ENCODE measurements at places on chromosomes 4 and X.

DNA sequence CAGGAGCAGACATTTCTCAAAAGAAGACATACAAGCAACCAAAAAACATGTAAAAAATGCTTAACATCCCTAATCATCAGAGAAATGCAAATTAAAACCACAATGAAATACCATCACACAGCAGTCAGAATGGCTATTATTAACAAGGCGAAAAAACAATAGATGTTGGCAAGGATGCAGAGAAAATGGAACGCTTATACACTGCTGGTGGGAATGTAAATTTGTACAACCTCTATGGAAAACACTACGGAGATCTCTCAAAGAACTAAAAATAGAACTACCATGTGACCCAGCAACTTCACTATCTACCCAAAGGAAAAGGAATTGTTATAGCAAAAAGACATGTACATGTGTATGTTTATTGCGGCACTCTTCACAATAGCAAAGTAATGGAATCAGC lies 71.5 kb downstream of the PPP4R3C start:
- peak; percentile 63 for DNase-seq

GRCh38 chrX:115952417-115953092 lies 218.0 kb upstream of the AGTR2 start:
- no peak for DNase-seq

DNA sequence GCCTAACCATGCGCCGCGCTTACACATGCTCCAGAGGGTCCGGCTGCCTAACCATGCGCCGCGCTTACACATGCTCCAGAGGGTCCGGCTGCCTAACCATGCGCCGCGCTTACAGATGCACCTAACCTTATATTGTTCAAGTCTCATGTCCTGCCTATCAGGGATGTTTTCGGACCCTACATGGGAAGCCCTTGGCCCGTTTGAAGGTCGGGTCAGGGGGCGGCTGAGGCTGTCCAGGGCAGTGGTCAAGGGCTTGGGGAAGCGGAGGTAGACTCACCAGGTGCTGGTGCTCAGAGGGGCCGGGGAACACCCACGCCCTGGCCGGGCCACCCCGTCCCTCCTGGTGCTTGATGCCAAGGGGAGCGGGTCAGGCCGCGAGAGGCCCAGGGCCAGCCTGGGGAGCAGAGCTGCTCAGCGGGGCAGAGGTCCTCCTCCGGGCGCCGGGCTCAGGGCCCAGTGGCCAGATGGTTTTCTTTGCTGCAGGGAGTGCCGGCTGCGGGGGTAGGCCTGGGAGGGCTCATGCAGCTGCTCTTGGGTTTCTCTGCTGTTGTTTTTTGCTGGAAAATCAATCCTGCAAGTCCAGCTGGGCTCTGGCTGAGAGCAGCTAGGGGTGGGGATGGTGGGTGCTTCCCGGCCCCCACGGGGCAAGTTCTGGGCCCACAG lies 35.4 kb upstream of the SPON2 start:
- no peak for DNase-seq

DNA sequence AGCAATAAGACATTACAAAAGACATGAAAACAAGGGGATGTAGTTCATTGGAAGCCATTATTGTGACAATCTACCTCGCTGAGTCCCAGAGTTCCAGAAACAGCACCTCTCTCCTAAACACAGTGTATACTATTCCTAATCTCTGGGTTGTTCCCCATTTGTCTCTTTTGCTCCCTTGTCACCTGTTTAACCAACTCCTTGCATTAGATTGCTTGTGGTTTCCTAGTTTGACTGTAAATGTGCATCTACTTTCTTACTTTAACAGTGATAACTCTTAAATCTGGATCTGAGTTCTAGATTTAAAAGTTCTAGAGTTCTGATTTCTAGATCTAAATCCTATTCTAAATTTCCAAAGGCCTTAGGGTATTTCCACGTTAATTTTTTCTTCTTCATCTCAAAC lies 71.6 kb upstream of the TET2 start:
- DNase-seq, result no peak

GRCh38 chr4:158998624-158999023 lies 104.3 kb upstream of the RAPGEF2 start:
- no peak for DNase-seq

DNA sequence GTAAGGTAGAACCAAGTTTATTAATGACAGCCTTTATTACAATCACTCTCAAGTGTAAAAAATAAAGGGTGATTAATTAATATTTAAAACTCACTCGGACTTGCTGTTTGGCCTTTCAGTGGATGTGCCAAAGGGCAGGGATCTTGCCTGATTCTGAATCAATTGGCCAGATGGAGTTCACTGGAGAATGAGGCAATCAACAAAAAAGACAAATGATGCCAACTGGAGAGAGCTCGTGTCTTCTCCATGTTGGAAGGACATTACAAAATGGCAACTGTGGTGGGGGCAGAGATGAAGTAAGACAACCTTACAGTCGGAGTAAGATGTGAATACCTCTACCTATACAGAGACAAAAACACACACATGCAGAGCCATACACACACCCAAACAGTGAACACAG lies 188.0 kb downstream of the TSPAN5 start:
- DNase-seq, result no peak

DNA sequence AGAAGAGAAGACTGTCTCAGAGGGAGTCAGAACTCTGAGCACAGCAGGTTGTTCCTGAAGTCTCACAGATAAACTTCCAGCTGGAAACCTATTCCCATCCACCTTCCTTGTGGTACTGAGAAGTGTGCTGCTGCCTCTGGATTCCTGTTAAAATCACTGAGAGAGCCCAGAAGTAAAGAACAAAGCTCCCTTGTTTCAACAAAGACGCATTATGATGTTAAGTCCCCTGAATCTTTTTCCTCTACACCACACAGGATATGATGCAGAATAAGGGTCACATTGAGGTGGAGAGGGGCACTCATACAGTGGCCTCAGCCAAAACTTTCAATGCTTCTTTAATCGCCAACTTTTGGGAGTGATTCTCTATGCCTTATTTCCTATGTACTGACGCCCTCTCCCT lies 321.0 kb downstream of the OPHN1 start:
- DNase-seq, result peak; percentile 40

GRCh38 chr4:42458657-42459056 lies 61.4 kb downstream of the SHISA3 start:
- peak; percentile 22 for DNase-seq

DNA sequence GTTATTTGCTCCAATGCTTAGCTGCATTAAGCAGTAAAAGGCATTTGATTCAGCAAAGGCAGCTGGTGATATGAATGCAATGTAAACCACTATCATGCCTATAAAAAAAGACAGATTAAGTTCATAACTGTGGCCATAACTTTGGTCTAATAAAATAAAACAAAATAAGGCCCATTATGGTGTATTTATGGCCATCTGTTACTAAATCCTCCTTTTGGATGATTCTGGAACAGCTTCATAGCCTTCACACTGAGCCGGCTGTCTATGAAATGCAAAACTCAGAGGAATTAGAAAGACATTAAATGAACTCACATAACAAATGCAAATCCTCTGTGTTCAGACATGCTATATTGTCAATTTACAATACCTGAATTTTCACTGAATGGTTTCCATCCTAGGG lies 223.7 kb upstream of the FAT4 start:
- no peak for DNase-seq

DNA sequence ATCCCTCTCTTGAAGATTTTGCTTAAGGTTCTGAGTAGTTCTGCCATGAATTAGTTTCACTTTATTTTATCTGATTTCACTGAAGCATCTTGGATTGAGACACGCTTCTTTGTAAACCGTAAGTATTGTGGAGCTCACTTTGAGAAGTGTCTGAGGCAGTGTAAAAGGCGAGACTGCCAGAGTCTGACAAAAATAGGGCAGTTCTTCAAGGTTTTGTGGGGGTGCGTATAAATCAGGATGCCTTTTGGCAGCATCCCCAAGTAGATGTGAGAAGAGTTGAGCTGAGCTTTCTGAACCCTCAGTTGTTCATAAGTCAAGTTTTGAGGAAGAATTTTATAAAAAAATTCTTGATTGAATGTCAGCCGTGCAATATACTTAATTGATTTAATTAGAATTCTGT lies 76.3 kb downstream of the RBPJ start:
- DNase-seq, result no peak

DNA sequence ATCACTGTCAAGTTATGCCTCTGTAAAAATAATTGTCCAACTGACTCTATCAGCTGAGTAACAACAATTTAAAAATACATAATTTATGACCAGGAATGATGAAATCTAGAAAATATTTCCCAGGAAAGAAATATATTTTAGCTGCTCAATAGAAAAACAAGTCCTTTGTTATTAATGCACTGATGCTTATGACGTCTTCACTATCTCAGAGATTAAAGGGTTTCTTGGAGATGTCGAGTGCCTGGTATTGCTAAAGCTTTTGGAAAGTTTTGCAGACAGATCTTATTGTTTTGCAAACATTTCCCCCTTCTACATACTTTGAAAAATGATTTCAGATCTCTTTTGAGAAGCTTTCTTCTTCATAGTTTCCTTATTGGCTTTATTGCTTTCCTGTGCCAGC lies 154.6 kb upstream of the RPS6KA3 start:
- DNase-seq, result no peak

DNA sequence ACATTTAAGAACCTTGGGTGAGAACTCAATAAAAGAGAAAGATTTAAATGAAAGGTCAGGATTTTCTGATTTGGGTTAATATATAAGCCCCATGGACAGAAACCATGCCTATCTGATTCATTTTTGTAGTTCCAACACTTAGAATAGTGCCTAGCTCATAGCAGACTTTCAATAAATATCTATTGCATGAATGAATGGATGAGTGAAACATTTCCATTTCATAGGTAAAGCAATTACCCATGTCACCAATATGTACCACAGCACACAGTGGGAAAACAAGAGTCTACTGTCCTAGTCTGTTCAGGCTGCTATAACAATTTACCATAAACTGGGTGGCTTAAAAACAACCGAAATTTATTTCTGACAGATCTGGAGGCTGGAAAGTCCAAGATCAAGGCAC lies 63.9 kb upstream of the PTPN13 start:
- DNase-seq, result no peak

DNA sequence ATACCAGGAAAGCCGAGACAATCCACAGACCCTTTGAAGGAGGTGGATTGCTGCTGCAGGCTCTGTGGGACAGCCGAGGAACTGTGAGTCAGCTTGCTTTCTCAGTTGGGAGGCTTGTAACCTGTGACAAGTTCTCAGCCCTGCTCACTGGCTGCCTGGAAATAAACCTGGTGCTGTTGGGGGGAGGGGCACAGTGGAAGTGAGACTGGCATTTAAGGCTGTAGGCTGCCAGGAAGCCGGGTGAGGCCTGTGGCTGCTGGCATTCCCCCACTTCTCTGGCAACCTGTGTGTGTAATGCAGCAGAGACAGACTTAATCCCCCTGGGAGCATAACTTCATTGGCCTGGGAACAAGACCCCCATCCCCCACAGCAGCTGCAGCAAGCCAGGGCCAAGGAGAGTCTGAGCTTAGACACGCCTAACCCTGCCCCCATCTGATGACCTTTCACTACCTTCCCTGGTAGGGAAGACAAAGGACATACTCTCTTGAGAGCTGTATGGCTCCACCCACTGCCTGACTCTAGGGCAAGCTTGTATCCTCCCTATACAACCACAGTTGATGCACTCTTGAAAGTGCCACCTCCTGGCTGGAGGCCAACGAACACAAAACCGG lies 64.1 kb downstream of the ALPK1 start:
- peak; percentile 86 for DNase-seq

DNA sequence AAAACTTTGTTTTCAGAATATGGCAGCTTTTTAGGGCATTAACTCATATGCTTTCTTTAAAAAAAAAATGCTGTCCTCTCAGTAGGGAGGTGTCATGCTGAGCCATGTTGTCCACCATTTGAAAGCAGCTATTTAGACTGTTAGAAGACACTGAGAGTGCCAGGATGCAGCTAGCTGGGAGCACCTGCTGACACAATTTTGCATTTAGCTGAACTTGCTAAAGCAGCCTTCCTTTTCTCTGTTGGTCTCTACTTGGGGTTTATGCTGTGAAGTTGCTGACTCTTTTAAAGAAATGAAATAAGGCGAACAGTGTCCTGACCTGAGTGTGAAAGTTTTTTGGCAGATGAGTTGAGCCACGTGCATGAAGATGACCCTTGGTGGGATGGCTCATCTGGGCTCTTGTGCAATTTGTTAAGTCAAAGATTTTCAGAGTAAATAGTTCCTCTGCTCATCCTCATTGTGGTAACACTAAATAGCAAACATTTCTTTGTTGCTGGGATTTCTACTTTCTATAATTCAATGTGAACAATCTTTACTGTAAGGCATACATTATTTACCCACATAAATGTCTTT lies 64.5 kb downstream of the CDS1 start:
- DNase-seq, result no peak

DNA sequence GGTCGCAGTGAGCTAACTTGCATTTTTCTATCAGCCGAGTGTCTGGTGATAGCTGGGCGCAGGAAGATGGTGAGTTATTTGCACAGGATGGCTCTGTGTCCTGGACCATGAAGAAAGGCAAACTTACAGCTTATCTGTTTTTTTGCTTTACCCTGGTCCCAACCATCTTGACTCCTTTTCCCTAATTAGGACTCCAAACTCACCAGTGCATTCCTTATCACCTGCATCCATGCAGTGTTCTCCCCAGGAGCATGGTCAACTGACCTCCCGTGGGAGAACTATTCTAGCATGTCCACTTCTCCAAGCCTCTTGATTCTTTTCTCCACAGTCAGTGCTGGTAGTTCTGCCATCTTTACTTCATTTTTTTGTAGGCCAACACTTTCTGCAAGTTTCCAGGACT lies 68.2 kb upstream of the WWC2 start:
- no peak for DNase-seq

- DNase-seq, result peak; percentile 18
Observed at GRCh38 chr4:126451237-126451873, 1136.6 kb downstream of the FAT4 start.

DNA sequence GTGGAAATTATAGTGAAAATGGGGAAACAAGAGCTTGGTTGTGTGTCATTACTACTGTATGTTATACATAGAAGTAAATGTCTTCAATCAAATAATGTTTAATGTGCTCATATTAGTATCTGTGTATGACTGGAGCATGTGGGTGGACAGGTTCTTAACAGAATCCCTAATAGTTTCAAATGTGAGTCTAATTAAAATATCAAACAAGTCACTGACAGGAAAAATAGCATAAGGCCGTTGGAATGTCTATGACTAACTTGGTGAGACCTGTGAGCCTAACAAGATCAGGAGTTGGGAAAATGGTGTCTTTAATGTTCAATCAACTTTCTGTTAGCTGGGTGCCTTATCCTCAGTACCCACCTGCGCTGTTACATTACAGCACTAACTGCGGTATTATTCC lies 6.2 kb upstream of the CXCL3 start:
- DNase-seq, result peak; percentile 29

DNA sequence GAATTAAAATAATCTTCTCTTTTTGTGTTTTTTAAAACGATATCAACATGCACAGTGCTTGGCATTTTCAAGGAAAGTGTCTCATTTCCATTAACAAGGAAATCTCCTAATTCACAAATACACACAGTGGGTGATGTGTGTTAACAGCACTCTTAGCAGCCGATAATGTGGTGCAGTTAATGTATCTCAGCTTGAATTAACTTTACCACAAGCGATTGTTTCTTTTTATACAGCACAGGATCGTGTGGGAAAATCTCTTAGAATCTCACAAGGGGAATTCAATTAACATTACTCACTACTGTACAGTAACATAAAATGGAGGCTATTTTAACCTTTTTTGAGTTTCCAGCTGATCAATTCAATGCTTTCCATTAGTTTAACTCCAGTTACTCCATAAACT lies 1841.9 kb downstream of the STIM2 start:
- peak; percentile 11 for DNase-seq
